Stimulated activated CD4-positive, alpha-beta T cell treated with anti-CD3 and anti-CD28 coated beads, Interleukin-1b, Interleukin-23, amount 100 ng/mL, for 4 hours (primary cell): ENCODE measurements at places on chromosomes 16 and 17.

- no peak for DNase-seq
These were observed 226.0 kb downstream of the TOX3 start for GRCh38 chr16:52320930-52321439.

GRCh38 chr16:74455619-74456289 is 34.5 kb upstream of the CLEC18B start:
- no peak for DNase-seq

DNA sequence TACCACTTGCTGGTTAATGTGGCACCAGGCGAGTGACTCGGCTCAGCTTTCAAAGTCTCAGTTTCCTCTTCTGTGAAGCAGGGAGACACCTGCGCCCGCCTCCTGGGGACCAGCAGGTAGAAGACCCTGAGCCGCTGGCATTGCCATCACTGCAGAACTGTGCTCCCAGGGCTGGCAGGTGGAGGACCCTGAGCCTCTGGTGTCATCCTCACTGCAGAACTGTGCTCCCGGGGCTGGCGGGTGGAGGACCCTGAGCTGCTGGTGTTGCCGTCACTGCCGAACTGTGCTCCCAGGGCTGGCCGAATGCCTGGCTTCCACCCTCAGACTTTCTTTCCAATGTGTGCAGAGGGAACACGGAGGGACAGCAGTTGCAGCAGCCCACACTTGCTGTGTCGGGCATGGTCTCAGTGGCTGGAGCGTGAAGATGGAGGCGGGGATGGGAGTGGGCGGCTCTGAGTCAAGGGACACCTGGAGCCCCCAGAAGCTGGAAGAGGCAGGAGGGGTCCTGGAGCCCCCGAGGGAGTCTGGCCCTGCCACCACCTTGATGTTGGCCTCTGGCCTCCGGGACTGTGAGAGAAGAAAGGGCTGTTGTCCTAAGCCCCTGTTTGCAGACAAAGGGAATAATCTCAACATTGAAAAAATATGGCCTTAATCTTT is 75.8 kb upstream of the METTL9 start:
- no peak for DNase-seq

DNA sequence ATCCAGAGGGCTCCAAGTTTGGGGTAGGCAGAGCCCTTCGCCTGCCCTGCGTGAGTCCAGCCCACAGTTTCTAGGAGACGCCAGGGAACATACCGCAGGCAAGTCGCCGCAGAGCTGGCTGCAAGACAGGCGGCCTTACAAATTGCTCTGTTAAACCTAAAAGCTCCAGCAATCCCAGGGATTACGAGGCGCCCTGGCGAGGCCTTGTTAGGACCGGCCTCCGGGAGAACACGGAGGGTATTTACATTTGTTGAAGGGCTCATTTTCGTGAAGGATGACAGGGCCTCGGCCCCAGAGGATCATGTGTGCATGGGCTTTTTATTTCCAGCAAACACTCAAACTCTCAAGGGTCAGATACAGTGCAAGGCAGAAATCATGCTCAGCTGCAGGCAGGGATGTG is 77.6 kb upstream of the FOXF1 start:
- DNase-seq = no peak

- DNase-seq = no peak
These were observed 9.2 kb downstream of the CCL17 start for GRCh38 chr16:57413733-57414132.

- DNase-seq = no peak
These were observed 161.5 kb downstream of the PHKB start for GRCh38 chr16:47622451-47623176.

GRCh38 chr17:78448356-78448993 is 70.0 kb downstream of the PGS1 start:
- DNase-seq = no peak

DNA sequence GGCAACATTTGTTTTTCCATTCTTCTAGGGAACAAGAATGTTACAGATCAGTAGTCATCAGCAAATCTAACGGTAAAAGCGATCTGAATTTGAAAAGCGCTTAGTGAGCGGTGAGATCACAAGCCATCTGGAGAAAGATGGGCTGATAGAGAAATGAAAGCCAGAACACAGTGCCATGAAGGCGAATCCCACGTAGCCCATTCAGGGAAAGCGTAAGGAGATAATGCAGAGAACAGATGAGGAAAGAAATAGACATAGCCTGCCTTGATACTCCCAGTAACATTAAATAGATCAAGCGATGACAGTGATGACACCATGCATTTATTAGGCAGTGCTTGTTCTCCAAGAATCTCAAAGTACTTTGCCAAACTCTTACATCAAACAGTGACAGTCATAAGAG is 183.1 kb upstream of the PSMD7 start:
- DNase-seq = no peak

DNA sequence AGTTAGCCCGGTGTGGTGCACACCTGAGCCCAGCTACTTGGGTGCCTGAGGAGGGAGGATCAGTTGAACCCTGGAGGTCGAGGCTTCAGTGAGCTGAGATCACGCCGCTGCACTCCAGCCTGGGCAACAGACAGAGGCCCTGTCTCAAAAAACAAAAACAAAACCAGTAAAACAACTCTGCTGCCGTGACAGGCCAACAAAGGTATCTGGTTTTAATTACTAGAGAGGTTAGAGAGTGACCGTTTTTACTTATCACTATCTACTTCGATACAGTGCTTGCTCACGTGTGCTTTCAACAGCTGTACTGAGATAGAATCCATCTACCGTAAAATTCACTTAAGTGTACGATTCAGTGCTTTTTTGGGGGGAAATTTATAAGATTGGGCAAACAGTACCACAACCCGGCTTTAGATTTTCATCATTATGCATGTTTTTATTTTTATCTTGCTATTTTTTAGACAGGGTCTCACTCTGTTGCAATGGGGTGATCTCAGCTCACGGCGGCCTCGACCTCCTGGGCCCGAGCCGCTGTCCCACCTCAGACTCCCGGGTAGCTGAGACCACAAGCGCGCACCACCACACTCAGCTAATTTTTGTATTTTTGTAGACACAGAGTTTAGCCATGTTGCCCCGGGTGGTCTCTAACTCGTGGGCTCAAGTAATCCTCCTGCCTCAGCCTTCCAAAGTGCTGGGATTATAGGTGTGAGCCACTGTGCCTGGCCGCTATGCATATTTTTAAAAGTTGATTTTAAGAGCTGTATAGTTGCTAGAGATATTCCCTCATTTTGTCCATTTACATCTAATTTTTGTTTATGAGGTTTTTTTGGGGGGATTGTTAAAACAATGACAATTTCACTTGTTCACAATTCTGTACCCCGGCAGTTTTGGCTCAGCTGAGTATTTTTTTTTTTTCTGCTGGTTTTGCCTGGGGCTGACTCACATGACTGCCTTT is 30.9 kb downstream of the SERPINF1 start:
- no peak for DNase-seq

GRCh38 chr17:29042679-29043538 is at the start of gene PIPOX:
Gene PIPOX (plus strand): TSS chr17:29043141. CDS start chr17:29043226, 85 bp downstream.
- DNase-seq = no peak

DNA sequence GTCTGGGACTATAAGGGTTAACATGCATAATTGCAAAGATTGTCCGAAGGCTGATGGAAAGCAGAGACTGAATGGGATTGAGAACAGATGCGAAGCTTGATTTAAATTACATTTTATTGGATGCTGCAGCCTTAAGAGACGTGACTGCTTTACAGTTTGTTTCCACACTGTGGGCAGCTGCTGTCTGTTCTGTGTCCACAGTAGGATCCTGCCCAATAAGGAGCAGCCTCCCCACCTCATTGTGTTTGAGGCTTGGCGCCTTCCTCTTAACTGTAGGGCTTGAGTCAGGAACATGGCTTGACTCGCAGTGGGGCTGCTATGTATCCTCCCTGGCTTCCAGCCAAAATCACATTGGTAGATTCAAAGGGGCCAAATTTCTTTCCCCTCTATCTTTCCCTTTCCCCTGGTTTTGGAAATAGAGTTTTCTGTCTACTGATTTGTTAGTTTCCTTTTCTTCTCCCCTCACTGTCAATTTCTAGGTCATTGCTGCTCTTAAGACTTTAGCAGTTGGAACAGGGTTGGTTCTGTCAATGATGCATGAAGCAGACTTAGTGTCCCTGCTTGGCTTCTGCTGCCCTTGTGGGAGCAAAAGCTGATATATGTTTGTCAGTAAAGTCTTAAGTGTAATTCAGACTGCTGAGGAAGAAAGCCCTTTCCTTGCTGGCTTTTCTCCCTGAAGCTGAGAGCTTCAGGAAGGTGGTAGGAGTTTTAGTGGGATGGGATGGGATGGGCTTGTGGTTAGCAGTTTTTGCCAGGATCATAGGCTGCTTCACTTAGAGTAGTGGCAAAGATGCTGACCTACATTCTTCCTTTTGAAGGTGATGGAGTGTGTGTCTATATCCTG is 5.0 kb upstream of the RARA start:
- no peak for DNase-seq

- no peak for DNase-seq
These were observed 45.8 kb downstream of the ACTG1 start for GRCh38 chr17:81466564-81467472.

- DNase-seq = no peak
These were observed 94.0 kb downstream of the CACNG1 start for GRCh38 chr17:67138392-67138791.

GRCh38 chr17:17496189-17497064 is at the start of gene RASD1:
Gene RASD1 (minus strand): TSS chr17:17496395. CDS start chr17:17496181, 214 bp downstream.
- peak; percentile 79 for DNase-seq

DNA sequence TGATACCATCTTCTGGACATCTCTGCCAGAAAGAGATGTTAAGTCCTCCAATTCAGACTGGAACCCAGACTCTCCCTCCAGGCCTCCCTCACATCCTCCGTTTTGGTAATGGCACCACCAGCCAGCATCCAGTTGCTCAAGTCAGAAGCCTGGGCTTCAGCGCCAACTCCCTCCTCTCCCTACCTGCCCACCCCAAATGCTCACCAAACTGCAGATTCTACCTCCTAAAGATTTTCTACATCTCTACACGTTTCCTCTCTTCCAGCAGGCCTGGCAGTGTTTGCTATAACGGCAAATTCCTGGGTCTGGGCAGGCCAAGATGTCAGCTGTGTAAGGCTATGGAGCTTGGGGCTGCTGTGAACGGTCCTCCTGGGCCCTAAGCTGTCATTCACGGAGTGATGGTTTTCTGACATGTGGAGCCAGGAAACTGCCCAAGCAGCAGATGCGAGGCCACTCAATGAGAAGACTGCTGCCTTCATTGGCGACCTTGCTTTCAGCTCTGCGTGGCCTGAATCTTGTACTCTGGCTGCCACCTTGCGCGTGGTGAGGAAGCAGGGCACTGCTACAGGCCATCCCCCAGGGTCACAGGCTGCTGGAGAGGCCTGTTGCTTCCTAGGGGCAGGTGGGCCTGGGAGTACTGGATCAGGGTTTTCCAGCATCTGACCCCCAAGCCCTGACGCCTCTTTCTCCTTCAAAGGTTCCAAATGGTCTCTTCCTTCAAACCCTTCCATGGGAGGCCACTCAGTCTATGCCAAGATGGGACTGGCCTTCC is 37.7 kb downstream of the TBX4 start:
- no peak for DNase-seq

DNA sequence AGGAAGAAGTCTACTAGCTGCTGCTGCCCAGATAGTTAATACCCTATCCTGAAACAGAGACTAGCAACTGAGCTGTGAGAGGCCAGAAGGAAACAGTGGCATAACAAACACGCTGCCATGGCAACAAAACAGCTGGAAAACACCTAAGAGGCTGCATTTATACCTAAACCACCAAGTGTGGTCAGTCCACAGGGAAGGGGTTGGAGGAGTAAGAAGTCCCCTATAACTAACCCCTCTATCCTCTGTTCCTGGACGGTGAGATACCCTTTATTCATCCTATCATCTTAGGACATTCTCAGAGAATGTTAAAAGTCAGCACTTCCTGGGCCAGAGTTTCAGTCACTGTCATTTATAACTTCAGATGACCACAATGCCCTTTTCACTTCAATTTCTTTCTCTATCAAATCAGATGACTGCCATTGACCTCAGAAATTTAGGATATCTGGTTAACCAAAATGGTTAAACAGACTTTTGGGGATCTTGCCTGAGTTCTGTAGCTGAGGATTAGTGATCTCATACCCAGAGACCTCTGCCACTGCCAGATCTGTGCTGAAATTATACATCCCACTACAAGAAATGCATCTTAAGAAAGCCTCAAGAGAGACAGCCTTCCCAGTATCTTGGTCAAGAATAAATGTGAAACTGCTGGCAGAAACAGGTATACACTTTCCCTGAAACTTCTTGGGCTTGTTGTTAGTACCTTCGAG is 36.2 kb downstream of the STH start:
- DNase-seq = no peak

GRCh38 chr17:83106913-83107655 is 27.7 kb downstream of the METRNL start:
- no peak for DNase-seq

DNA sequence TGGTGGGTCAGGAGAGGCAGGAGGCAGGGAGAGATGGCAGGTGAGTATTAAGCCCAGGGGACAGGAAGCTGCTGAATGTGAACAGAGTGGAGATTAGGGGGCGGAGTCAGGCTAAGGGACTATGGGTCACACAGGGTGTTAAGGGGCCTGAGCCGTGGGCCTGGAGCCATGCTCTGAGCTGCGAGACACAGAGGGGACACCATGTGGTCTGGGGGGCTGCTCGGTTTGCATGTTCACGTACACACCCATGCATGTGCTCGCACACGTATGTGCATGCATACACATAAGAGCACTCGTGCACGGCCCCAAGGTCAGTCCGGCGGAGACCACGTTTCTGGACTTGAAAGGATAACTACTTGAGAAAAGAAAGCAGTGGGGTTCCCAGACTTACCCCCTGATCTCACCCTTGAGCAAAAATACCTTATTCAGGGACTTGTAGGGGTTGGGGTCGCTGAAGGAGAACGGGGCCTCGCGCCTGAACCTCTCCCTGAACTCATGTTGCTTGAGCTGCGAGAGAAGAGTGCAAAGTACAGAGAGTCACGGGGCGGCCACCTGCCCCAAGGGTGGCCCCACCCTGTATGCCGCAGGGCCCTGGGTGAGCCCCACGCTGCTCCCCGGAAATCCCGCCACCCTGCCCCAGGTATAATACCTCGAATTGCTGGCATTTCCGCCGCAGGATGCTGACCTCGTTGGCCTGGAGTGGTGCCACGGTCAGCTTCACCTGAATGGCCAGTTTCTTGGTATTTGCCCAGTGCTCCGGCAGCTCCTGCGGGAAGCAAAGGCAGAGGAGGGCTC is 50.8 kb downstream of the DNAH17 start:
- DNase-seq = no peak

DNA sequence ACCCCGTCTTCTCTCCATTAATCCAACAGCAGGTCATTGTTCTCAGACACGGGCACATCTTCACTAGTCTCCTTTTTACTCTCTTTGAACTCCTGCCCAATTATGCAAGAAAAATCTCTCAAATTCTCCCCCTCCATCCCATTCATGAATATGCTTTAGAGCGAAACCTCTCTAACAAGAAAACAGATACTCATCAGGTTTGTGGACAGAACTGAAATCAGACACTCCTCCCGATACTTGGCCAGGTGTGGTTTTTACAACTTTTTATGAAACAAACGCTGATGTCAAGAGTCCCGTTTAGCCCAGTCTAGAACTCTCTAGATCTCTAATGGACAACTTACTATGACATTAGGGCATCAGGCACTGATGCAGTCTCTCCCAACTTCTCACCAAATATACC is 40.9 kb downstream of the PIK3R5 start:
- DNase-seq = no peak

- DNase-seq = no peak
These were observed 72.3 kb upstream of the CCL1 start for GRCh38 chr17:34435182-34435928.
